GM23248 (cell line): ENCODE measurements at places on chromosomes 7 and 10. TPM values are rescaled to one million over a fixed set of nuclear protein-coding genes. Genes with fewer than 3 reads are reported as not detected.

H2BK1 gene
- polyA plus RNA-seq = not detected in 2 replicates

DNA sequence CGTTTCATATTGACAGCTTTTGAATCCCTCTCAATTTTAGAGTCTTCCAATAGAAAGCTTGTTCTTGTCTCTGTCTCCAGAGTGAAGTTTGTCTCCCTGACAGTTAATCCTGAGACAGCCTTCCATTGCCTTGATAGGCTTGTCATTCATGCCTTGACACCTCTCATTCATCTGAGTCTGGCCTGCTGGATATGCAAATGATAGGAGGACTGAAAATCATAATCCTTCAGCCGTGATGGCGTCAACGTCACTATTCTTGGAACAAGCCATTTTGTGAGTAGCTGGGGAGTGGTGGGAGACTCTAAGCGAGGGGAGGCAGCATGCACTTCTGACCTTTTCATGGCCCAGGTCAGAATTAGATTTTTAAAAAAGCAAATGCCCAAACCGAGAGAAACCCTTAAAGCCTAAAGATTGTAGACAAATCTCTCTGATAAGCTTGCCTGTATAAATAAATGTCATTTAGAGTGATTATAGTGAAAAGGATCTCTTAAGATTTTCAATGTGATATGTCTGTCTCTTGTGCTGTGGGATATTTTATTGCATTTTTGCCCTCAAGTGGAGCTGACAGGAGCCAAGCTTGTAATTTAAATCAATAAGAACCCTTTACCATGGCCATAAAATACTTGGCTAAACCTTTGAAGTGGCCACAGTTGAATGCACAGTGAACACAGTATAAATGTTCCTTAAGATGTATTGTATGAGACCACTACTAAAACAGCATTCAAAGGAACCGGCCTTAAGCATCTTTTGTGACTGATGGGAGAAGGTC, 148.8 kb downstream of the SNX10 start:
- no peaks in the 10 kb centered on the region for H3K36me3 ChIP-seq
- H3K4me1 ChIP-seq = no peaks in the 10 kb centered on the region
- DNase-seq = no peak
- H3K4me3 ChIP-seq = no peak overlapping the region

ADCY1 gene
- not detected in 2 replicates for polyA plus RNA-seq

TUBB8 gene
- not detected in 2 replicates for polyA plus RNA-seq

GRCh38 chr7:5780801-5781496, 514 bp downstream of the RNF216 start:
- H3K27me3 ChIP-seq = no peaks in the 10 kb centered on the region
- peak overlapping the region; percentile 78 for H3K4me3 ChIP-seq
- no peaks in the 10 kb centered on the region for H3K36me3 ChIP-seq
- DNase-seq = peak; percentile 65
- peaks cover 3% of the 10 kb centered on the region; the same call in 1 of the 2 replicates for H3K4me1 ChIP-seq
- peak overlapping the region; percentile 81 for H3K27ac ChIP-seq

DNA sequence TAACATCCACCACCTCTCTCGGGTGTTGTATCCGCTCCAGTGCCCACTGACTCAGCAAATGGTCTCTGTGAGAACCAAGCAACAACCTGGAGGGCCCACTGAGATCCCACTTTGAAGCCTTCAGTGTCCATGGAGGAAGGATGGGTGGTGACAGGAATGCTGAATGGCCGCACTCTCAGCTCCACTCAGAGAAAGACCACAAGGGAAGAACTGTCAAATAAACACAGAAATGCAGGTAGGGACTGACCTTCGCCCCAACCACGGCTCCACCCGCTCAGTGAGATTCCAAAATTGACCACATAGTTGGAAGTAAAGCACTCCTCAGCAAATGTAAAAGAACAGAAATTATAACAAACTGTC, 65.8 kb downstream of the VIPR2 start:
- no peak overlapping the region for H3K4me3 ChIP-seq
- H3K27ac ChIP-seq = no peak overlapping the region
- H3K27me3 ChIP-seq = no peaks in the 10 kb centered on the region
- DNase-seq = no peak
- no peaks in the 10 kb centered on the region for H3K36me3 ChIP-seq

DNA sequence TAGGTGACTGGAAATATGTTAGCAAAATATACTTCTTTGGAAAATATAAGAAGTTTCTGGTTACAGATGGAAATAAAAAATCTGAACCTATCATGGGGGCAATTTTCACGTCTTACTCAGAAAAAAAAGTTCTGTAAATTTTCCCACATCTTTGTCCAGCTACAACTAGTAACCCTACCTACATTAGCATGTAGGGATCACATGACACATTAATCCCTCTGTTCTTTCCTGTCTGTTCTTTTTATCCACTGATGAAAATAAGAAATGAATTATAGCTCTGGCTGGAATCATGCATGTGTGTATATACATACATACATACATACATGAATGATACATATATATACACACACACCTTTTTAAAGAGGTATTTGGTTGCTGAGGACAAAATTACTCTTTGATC, 3.6 kb upstream of the FAM53B start:
- H3K27ac ChIP-seq = no peak overlapping the region
- peaks cover 12% of the 10 kb centered on the region; the same call in 1 of the 2 replicates for H3K36me3 ChIP-seq
- H3K27me3 ChIP-seq = no peaks in the 10 kb centered on the region

DNA sequence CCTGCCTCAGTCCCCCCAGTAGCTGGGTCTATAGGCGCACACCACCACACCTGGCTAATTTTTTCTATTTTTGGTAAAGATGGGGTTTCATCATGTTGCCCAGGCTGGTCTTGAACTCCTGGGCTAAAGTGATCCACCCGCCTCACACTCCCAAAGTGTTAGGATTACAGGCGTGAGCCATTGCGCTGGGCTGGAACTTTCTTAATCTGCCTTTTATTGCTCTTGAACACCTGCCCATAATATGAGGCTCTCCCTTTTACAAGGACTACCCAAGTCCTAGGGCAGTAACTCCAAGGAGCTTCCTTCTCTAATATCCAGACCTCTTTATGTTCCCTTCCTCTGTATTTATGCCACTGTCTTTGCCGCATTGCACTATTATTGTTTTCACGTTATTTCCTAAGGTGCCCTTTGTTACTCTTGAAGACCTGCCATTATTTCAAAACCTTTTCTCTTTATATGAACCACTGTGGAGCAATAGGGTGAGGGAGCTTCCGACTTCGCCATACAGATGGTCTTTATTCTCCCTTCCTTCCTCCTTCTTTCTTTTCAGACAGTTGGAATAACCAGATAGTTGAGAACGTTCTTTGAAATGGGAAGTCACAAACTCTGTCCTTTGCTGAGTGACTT, 36.3 kb upstream of the TCF7L2 start:
- H3K36me3 ChIP-seq = no peaks in the 10 kb centered on the region
- peaks cover 7% of the 10 kb centered on the region; the same call in 1 of the 2 replicates for H3K4me1 ChIP-seq
- H3K4me3 ChIP-seq = no peak overlapping the region
- no peak overlapping the region for H3K27ac ChIP-seq
- DNase-seq = no peak

- no peak overlapping the region for H3K4me3 ChIP-seq
- H3K27ac ChIP-seq = no peak overlapping the region
- H3K36me3 ChIP-seq = no peaks in the 10 kb centered on the region
- H3K4me1 ChIP-seq = no peaks in the 10 kb centered on the region
- no peak for DNase-seq
- no peaks in the 10 kb centered on the region for H3K27me3 ChIP-seq
These were observed 100.8 kb downstream of the EBF3 start for GRCh38 chr10:129863201-129863663.

DNA sequence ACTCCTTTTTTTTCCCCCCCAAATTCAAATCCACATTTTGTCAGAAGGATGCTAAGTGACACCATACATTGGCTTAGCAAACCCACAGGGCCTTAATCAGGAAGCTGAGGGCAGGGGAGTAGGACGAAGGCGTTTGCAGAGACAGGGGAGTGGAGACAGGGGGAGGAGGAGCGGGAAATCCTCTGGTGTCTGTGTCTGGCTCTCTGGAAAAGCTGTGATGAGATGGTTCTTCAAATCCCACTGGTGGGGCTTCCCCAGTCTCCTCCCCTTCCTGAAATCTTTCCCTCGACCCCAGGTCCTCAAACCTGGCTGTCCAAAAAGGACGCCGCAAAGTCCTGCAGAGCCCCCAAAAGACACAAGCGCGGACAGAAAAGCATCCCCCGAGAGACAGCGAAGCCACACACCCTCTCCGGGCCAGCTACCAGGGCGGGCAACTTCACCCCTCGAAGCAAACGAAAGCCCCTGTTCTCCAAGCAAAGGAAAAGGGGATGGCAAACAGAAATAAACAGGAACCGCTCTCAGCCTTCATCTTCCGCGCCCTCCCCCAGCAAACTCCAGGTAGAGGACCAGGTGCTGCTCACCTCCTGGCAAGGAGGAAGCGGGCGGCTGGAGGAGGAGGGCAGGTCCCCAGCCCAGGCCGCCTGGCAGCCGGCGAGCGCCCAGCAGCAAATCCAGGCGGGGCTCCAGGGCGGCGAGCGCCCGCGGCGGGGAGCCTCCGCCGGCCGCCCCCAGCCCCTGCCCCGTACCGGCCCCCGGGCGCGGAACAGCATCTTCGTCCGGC, 520 bp downstream of the ELAPOR2 start:
- peaks cover 10% of the 10 kb centered on the region for H3K27me3 ChIP-seq
- no peaks in the 10 kb centered on the region for H3K36me3 ChIP-seq
- H3K4me3 ChIP-seq = peak overlapping the region; percentile 76
- H3K4me1 ChIP-seq = no peaks in the 10 kb centered on the region
- H3K27ac ChIP-seq = no peak overlapping the region

NKX2-3 gene
- polyA plus RNA-seq = not detected in 2 replicates

DNA sequence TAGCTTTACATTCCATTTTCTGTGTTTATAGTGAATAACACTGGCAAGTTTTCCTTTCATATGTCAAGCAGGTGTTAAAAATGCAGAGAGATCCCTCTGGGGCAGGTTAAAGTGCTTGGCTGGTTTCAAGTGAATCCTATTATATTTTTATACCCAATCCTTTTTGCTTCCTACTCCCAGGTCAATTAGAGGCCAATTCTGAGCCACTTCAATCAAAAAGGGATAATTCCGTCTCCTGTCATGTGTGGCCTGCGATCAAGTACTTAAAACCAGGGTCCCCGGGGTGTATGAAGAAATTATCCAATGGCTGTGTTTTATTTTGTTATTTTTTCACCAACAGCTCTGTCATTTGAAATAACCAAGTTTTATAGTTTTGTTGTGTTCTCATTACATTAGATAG, 313.2 kb downstream of the PRPF18 start:
- no peak overlapping the region for H3K27ac ChIP-seq
- H3K27me3 ChIP-seq = no peaks in the 10 kb centered on the region
- DNase-seq = no peak

DNA sequence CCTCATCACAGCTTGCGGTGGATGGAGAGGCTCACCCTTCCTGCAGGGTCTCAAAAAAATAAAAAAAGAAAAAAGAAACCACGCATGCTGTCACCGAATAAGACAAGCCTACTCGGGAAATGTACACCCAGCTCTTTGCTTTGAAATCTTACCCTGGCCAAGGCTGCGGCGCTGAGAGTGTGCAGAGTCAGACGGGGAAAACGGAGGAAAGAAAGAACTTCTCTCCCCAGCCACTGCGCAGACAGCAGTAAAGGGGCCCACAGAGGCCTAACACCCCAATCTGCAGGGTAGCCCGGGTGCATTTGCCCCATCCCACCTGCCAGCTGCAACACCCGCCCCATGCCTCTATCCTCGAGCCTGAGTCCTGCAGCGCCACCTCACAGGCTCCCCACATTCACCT, 14.8 kb downstream of the SLIT1 start:
- DNase-seq = no peak
- H3K36me3 ChIP-seq = no peaks in the 10 kb centered on the region
- no peak overlapping the region for H3K4me3 ChIP-seq
- no peak overlapping the region for H3K27ac ChIP-seq
- H3K27me3 ChIP-seq = no peaks in the 10 kb centered on the region; the same call in none of the 2 replicates

DNA sequence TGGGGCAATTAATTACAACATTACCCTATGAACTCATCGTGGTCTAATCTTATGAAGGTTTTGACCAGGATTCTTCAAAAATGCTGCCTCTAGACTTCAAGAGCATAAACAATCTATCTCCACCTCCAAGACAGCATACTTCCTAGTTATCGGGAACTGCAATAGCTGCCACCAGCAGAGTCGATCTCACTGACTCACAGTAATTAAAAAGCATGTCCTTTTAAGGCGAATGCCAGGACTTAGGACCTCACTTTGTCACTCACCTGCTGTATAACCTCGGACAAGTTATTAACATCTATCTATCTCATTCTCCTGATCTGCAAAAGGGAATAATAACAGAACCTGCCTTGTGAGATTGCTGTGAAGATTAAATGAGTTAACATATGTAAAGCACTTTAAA, 666.0 kb upstream of the COBL start:
- DNase-seq = no peak
- no peak overlapping the region for H3K27ac ChIP-seq
- no peaks in the 10 kb centered on the region for H3K36me3 ChIP-seq
- H3K4me3 ChIP-seq = no peak overlapping the region
- H3K4me1 ChIP-seq = no peaks in the 10 kb centered on the region

SPDYE9 gene
- polyA plus RNA-seq = 0.38 and 0.65 TPM in 2 replicates

GRCh38 chr7:72709909-72710308, 118.1 kb downstream of the TYW1B start:
- no peak for DNase-seq
- H3K27me3 ChIP-seq = no peaks in the 10 kb centered on the region
- no peak overlapping the region for H3K27ac ChIP-seq
- no peak overlapping the region for H3K4me3 ChIP-seq
- 0 out of 2 replicates have a peak, but pooled peaks cover 2% of the 10 kb centered on the region for H3K4me1 ChIP-seq

- peaks cover 11% of the 10 kb centered on the region for H3K36me3 ChIP-seq
- no peak overlapping the region for H3K27ac ChIP-seq
- peaks cover 10% of the 10 kb centered on the region; the same call in 1 of the 2 replicates for H3K4me1 ChIP-seq
- no peaks in the 10 kb centered on the region for H3K27me3 ChIP-seq
- no peak overlapping the region for H3K4me3 ChIP-seq
These were observed 63.8 kb downstream of the KLHDC10 start for GRCh38 chr7:130134106-130134636.

TOMM7 gene
- 376 and 408 TPM in 2 replicates for polyA plus RNA-seq

DNA sequence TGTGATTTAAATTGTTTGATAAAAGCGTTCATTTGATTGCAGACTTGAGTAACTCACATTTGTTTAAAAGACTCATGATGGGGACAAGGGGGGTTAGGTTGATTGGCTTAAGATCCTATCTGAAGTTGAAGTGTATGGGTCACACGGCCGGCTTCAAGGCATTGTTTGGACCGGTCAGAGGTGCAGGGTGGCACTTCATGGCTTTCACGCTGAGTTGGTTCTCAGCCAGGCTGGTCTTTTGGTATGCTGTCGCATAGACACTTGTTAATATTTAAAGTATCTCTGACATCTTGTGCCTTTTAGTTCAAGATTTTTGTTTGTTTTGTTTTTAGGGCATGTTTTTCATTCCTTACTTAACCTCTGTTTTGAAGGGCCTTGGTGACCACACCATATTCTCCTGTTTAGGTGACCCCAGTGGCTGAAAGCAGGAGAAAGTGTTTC, 58.1 kb downstream of the CCNY start:
- no peaks in the 10 kb centered on the region for H3K36me3 ChIP-seq
- no peak overlapping the region for H3K27ac ChIP-seq
- H3K4me1 ChIP-seq = peaks cover 10% of the 10 kb centered on the region
- H3K4me3 ChIP-seq = no peak overlapping the region

VSIR gene
- 152 and 153 TPM in 2 replicates for polyA plus RNA-seq

DNA sequence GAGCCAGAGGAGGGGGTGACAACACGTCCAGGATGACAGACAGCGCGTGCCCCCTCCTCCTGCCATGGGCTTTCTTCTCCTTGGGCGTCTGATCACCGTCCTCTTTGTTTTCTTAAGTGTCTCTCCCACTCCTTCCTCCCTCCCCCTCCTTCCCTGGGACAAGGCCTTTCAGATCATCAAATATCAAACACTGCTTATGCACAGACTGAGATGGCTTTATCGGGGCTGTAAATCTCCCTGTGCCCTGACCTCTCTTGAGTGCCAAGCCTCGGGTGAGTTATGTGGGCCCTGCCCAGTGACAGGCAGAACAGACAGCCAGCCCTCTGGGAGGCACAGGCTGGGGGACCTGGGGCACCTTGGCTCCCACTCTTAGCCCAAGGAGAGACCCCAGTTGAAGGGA, 116.4 kb downstream of the C10orf105 start:
- no peak for DNase-seq
- H3K27me3 ChIP-seq = no peaks in the 10 kb centered on the region
- H3K27ac ChIP-seq = no peak overlapping the region

GRID2IP gene
- polyA plus RNA-seq = not detected in 2 replicates
